ENCODE measurements at places on chromosomes 13 and 19. TPM values are rescaled to one million over a fixed set of nuclear protein-coding genes. Genes with fewer than 3 reads are reported as not detected.

The ZNF154 gene
- total RNA-seq: 0.67 TPM

The SCN1B gene
- total RNA-seq: 2.2 TPM

The ZNF100 gene
- 13.0 TPM for total RNA-seq

The LYL1 gene
- 2.0 TPM for total RNA-seq

The IGFL3 gene
- not detected for total RNA-seq

The OR7D2 gene
- not detected for total RNA-seq

The IL17D gene
- 1.2 TPM for total RNA-seq

The GPR42 gene
- not detected for total RNA-seq

DNA sequence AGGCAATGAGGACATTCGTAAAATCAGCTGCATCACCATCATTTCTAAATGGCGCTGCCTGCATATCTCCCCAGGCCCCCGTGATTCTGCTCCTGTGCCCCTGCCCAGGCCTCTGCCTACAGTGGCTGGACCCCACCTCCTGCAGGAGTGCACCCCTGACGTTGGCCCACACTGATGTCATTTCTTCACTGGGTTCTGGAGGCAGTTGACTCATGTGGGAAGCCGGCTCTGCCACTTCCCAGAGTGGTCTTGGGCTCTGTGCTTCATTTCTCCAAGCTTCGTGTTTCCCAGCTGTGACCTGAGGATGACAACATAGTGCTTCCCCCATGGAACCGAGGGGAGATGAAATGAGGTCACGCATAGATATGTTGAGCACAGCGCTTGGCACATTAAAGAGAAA is 19.9 kb downstream of the CCNE1 start:
- no peak for DNase-seq

GRCh38 chr19:14408491-14409145 is 10.5 kb downstream of the DDX39A start:
- no peak for DNase-seq

GRCh38 chr13:75418997-75419396 is 63.0 kb downstream of the TBC1D4 start:
- no peak for DNase-seq

GRCh38 chr13:106083620-106084350 is 451.7 kb downstream of the EFNB2 start:
- DNase-seq: peak; percentile 54

DNA sequence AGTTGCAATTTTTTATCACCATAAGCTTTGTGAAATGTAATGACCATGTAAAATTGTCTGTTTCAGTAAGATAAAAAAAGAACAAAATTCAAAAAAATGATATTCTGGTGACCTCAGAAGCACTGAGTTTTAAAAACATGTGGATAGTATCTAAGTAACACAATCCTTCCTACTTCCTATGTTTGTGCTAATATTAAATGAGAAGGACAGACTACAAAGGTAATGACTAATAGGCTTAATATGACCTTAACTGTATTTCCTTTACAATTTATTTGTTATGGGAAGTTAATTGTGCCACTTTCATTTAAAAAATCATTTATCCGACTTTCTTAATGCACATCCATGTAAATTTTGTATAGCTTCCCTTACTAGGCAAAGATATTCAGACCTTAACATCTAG is 1030.4 kb upstream of the ATXN8OS start:
- DNase-seq: no peak

GRCh38 chr19:6423499-6424194 is 964 bp downstream of the KHSRP start:
- peak; percentile 51 for DNase-seq

DNA sequence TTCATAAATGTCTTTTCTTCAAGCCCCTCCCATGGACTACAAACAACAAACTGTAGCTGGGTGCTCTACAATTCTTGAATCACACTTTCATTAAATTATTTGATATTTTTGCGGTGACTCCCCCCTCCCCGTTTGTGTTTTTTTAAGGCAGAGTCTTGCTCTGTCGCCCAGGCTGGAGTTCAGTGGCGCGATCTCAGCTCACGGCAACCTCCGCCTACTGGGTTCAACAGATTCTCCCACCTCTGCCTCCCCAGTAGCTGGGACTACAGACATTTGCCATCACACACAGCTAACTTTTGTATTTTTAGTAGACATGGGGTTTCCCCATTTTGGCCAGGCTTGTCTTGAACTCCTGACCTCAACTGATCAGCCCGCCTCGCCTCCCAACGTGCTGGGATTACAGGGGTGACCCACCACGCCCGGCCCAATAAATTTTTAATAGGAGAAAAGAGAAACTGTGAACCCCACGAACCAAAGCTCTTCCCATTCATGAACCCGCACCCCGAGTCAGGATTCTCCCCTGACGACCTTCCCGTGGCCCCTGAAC is 703 bp downstream of the ZNF506 start:
- no peak for DNase-seq

DNA sequence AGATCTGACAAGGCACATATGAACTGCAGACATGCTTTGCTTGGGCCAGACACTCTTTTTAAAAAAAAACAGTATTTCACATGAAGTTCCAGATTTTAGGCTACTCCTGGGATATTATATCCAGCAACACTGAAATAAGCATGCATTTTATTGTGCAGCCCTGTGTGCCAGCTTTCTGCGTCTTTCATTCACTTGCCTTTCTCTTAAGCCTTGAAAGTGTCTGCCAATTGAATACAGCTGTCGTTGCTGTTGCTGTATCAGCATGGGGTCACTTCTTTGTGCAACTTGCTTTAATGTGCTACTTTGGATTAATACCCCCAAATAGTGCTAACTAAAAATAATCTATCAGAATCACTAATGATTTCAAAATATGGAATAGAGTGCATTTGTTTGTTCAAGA is 657.8 kb downstream of the SLITRK6 start:
- no peak for DNase-seq

DNA sequence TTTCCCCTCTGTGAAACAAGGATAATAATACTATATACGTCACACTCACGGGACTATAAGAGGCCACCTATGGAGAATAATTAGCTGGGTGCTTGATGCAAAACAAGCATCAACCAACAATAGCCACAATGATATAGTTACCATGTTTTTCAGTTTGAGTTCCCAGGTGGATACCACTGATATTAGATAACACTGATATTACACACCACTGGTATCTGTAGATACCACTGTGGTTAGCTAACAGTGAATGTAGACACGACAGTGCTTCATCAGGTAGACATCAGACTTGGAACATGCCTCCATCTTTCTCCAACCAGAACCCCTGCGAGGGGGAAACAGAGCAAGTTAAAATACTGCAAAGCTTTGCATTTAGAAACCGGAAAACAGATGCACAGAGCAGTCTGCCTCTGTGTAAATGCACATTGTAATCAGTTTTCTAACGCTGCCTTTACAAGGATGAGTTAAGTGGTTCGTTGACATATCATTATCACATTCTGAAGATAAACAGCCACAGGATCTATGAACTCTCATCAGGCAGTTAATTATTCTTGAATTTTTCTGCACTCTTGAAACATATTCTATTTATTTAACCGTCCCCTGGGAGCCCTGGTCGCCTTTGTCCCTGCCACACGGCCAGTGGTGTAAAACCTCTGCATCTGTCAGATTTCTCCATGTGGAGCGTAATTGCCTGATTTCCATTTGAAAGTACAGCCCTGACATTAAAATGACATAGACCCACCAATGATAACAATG is 80.7 kb downstream of the RNASEH2B start:
- no peak for DNase-seq

DNA sequence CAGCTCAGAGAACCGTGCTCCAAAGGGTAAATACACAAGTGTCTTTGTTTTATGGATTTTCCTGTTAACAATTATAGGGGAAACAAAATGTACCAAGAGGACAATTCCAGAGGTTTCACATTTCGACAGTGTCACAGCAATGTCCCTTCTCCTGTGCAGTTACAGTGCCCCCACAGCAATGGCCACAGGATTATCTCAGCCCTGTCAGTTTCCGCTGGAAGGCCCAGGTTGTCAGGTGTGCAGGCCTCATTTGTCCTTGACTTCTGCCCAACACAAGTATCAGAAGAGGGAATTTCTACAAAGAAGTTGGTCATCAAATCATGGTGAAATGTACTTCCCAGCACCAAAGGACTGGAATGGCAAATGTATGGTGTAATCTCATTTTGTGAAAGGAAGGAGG is 11.2 kb upstream of the N4BP2L2 start:
- DNase-seq: no peak

DNA sequence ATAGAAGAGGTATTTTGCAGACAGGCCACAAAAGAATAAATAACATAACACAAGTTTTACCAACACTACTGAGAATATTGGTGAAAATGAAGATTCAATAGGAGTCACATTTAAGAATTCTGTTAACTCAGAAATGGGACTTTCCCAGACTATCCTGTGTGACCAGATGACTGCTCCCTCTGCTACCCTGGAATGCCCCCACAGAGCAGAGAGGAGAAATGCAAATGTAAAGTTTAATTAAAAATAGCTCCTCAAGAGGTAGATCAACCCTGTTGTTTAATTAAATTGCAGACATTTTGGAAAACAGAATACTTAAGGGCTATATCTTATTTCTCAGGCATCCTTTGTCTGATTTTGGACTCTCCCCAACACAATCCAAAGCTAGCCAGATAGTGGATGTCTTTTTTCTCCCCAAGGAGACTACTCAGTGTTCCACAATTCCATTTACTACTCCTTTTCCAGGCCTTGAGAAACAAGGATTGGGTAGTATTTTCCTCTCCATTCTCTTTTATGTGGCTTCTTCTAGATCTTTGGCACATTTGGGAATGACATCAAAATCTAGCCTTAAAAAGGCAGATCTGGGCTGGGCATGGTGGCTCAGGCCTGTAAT is 104.7 kb upstream of the TSC22D1 start:
- DNase-seq: no peak

- no peak for DNase-seq
These were observed 43.4 kb upstream of the ATP12A start for GRCh38 chr13:24636776-24637175.

DNA sequence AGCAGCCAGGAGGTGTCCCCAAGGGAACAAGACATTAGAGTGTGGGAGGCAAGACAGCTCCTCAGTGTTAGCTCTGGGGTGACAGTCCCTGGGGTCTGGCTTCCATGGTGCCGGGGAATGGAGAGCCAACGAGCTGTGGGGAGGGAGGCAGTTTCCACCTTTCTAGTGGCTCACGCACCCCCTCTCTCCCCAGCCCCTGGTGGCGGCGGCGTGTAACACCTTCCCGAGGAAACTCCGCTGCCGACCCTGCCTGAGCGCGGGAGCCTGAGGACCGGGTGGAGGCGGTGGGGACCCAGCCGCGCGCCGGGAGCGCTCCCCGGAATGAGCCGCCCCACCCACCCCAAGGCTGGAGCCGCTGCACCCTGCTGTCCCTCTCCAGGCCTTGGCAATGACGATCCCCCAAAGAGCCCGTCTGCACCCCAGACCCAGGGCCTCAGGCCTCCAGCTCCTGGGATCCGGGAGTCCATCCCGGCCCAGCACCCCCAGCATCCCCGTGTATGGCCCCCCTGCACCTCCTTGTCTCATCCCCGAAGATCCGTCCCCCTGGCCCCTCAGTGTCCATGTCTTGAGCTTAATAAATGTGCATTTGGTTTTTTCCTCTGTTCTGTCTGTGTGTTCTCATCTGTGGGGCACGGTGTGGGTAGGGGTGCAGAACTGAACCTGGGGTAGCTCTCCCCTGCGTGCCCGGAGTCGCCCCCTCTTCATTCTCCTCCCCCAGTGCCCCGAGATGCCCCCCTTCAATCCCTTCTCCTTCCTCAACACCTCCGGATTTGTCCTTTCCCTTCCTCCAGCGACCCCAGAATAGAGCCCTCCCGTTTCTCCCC is 622 bp upstream of the FXYD5 start:
- DNase-seq: peak; percentile 55

DNA sequence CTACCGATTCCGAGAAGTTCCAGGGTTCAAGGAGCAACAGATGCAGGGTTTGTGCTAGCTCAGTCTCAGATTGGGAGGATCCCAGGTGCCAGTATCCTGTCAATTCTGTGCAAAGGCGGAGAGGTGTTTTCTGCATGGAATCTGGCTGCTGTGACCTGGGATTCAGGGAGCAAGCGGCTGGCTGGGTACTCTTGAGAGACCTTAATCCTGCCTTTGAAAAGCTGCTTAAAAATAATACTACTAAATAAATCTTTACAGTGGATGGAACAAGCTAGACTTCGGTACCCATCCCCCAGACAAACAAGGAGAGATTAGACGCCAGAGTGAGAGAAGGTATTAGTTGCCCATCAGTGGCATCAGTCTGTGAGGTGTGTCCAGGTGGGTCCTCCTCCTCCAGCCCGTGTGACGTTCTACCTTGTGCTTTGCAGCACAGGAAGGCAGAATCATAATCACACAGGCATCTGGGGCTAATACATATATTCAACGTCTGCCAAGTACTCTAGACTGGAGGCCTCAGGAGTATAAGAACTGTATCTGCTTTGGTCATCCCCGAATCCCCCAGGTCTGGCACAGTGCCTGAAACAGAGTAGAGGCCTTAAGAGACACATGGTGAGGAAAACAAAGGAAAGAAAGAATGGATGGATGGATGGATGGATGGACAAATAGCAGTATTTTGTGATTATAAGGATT is 230.6 kb downstream of the ZNF536 start:
- DNase-seq: no peak

- no peak for DNase-seq
These were observed 7.2 kb downstream of the DOT1L start for GRCh38 chr19:2170987-2171348.

DNA sequence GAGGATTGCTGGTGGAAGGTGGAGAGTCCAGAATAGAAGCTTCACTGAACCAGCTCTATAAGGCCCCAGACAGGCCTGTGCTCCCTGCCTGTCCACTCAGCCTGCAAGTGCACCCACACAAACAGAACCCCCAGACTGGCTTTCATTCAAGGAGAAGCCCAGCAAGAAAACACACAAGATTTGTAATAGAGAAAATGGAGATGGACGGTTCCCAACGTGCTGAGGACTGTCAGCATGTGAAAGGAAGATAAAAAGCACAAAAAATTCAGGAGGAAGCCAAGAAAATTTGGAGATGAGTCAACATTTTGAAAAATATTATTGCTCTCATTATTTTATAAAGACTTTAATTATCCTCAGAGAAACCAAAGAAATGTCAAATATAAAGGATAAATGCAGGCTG is 218.2 kb upstream of the SLC10A2 start:
- no peak for DNase-seq

DNA sequence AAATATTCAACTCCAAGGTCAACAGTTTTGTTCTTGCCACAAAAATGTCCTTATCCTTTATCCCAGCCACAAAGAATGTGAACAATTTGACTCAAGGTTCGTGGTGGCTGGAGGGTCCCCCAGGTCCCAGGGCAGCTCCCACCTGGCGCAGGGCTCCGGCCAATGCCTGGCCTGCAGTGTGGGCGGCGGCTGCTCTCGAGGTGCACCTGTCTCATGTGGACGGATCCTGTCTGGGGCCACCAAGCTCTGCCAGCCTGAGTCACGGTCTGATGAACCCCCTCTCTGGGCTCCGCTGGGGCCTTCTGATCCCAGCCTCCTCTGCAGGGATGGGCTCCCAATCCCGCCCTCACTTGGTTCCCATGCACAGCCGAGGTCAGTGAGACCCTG is 49.4 kb downstream of the GAS6 start:
- no peak for DNase-seq

DNA sequence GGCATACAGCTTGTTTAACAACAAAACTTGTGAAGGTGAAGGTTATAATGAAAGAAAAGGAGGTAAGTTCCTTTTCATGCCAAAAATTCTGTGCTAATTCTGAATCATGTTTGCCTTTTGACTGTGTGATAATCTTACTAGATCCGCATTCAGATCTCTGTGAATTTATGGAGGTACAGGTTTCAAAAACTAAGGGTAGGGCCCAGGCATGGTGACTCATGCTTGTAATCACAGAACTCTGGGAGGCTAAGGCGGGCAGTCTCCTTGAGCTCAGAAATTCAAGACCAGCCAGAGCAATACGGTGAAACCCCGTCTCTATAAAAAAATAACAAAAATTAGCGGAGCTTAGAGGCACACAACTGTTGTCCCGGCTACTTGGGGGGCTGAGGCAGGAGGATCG is 45.9 kb downstream of the PCDH9 start:
- no peak for DNase-seq

Measured in left colon (tissue), 2 donors.